Stimulated activated CD4-positive, alpha-beta T cell treated with anti-CD3 and anti-CD28 coated beads, Interleukin-4, amount 100 ng/mL, for 24 hours (primary cell): ENCODE measurements at places on chromosomes 12 and 14.

DNA sequence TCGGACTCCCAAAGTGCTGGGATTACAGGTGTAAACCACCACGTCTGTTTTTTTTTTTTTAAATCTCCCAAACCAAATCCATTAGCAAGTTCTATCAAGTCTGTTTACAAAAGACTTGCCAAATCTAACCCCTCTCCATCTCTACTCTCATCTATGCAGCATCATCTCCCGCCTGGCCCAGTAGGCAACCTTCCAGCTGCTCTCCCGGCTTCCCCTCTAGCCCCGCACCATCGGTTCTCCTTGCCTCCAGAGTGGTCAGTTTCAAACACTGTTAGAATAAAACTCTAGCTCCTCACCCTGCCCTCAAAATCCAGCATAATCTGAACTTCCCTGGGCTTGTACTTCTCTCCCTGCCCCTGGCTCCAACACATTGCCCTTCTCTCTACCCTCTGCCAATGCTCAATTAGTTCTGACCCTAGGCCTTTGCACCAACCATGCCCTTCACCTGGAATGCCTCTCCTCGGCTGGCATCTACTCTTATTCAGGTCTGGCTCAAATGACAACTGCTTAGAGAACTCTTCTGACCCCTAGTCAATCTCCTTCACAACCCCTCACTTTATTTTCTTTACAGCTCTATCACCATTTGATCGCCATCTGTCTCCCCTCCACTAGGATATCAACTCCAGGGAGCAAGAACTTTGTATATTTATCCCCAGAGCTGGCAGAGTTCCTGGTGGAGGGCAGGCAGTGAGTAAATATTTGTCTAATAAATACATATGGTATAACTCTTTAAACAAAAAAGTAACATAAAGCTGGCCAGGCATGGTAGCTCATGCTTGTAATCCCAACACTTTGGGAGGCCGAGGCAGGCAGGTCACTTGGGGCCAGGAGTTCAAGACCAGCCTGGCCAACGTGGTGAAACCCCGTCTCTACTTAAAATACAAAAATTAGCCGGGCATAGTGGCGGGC is 4.9 kb downstream of the WSB2 start:
- no peak for DNase-seq

DNA sequence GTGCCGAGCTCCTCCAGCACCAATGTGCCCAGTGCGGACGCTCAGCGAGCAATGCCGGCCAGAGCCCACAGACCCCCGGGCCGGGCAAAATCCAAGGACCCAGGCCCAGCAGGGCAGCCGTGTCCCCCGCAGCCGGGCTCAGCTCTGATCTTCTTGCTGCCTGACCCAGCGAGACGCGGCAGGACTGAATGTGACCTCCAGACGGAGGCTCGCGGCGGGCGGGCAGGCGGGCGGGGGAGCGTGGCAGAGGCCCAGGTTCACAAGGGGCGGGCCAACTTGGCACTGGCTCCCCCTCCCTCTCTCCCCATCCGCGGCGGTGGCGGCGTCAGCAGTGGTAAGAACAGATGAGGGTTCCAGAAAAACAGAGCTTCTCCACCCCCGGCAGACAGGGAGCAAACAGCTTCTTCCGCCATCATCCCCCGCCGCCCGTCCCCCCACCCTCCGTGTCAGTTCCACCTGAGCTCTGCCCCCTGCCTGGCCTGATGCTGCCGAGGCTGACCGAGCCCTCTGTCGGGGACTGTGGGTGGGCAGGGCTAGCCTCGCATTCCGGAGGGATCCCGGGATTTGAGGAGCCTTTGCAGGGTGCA is 94.3 kb downstream of the RFLNA start:
- DNase-seq, result peak; percentile 63

- DNase-seq, result no peak
Measured at GRCh38 chr12:64890873-64891468, 66.5 kb downstream of the TBC1D30 start.

DNA sequence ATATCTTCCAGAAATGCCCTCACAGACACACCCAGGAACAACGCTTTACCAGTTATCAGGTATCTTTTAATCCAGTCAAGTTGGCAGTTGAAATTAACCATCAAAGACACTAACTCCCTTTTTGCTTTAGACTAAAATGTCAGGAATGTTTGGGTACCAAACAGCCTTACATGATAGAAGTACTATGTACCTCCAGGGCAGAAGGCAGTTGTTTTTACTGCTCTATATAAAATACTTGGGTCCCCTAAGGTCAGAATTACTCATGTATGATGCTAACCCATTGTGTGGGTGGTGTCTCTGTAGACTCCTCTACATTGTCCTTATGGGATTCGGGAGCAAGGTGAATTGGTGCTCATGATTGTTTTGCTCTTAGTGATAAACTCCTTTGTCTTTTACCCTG is 492.5 kb upstream of the FLRT2 start:
- DNase-seq, result no peak

- peak; percentile 50 for DNase-seq
Measured at GRCh38 chr14:53151523-53152183, 1.5 kb downstream of the DDHD1 start.

DNA sequence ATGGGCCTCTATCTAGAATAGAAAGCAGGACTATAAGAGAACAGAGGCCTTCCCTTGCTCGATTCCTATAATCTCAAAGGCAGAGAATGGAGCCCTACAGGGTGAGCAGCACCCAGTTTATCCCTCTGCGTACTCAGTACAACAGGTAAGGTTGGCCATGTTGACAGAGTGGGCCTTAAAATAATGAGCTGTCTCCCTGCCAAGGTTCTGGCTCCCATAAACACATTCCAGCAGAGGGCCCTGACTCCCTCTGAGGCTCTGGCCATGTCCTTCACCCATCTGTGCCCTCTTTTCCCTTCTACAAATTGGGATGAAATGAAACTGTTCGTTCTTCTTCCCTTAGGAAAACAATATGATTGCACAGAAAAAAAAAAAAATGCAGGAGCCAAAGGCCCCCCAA is 16.9 kb upstream of the PNMA1 start:
- no peak for DNase-seq

DNA sequence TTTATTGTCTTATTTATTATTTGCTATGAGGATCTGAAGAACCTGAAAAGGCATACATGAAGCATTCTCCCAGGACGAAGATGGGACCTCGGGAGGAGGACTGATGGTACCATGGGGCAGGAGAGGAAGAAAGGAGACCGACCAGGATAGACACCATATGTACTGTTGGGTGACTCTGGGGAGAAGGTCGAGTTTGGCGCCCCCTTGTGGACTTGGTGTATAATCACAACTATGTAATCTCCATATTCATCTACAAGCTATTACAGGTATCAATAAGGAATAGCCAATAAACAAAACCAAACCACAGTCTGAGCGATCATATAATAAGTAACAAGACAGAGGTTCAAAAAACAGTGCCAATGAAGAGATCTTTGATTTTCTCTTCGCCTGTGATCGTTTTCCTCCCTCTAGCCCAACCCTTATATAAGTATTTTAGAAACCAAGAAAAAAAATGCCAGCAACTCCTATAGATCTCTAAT is 139.1 kb downstream of the SPTSSA start:
- DNase-seq, result peak; percentile 79

GRCh38 chr12:111428081-111428727 is 22.5 kb downstream of the SH2B3 start:
- no peak for DNase-seq

DNA sequence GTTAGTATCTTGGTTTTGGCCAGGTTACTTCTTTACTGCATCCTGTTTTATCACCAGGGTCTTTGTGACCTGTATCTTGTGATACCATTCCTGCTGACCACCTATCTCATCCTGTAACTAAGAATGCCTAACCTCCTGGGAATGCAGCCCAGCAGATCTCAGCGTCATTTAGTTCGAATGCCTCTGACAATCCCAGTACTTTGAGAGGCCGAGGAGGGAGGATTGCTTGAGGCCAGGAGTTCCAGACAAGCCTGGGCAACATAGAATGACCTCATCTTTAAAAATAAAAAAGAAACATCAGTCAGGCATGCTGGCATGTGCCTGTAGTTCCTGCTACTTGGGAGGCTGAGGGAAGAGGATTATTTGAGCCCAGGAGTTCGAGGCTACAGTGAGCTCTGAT is 206.5 kb downstream of the SUDS3 start:
- DNase-seq, result no peak

GRCh38 chr14:97277711-97278110 is 480.5 kb downstream of the VRK1 start:
- no peak for DNase-seq

DNA sequence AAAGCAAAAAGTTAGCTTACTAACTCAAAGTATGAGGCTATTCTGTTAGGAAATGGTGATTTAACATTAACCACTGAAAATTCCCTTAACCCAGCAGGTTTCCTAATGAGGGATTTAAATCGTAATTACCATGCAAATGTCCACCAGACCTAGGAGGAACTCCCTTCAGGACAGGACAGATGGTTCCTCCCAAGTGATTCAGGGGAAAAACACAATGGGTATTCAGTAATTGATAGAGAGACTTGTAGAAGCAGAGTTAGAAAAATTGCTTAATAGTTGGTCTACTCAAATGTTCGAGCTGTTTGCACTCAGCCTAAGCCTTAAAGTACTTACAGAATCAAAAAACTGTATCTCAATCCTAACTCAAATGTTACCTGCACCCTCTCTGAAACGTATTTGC is 21.6 kb downstream of the RERGL start:
- DNase-seq, result no peak

DNA sequence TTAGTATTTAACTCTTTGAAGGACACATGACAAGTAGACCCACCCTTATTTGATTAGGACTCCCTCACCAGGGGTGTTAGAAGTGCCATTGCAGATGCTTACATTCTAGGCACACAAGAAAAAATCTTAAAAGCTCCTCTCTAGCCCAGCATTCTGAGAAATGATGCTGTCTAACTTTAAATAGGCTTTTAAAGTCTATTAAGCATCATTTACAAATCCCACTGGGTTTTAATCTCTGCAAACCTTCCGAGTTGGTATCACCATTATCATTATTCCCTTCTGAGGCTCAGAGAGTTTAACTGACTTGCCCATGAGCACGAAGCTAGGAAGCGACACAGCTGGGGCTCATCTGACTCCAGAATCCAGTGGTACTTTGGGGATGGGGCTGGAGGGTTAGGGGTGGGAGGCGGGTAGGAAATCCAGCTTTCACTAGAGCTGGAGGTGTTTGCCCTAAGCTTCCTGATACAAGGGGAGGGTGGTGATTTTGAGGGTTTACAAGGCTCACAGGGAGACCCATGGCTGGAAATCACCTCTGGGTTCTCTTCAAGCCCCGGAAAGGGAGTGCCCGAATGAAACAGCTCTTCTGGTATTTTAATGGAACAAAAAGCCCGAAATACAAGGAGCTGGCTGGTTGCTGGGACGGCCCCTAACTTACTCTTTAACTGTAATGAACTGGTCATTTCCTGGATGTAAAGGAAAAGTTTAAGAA is 109.2 kb upstream of the FUT8 start:
- no peak for DNase-seq

DNA sequence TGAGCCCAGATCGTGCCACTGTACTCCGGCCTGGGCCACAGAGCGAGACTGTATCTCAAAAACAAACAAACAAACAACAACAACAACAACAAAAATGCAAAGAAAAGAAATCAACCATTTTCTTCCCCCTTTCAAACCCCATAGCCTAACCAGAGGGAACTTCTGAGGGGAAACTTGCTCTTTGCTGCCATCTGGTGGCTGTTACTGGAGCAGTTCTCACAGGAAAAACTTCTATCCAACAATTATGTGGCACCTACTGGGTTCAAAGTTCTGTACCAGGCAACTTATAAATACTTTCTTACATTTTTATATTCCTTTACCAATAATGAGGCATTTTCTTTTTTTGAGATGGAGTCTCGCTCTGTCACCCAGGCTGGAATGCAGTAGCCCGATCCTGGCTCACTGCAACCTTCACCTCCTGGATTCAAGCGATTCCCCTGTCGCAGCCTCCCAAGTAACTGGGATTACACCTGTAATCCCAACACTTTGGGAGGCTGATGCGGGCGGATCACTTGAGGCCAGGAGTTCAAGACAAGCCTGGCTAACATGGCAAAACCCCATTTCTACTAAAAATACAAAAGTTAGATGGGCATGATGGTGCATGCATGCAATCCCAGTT is 50.9 kb upstream of the BICDL1 start:
- DNase-seq, result peak; percentile 78

GRCh38 chr12:24649634-24650033 is 299.3 kb downstream of the BCAT1 start:
- DNase-seq, result no peak

GRCh38 chr14:105198588-105198987 is 17.5 kb upstream of the NUDT14 start:
- no peak for DNase-seq

DNA sequence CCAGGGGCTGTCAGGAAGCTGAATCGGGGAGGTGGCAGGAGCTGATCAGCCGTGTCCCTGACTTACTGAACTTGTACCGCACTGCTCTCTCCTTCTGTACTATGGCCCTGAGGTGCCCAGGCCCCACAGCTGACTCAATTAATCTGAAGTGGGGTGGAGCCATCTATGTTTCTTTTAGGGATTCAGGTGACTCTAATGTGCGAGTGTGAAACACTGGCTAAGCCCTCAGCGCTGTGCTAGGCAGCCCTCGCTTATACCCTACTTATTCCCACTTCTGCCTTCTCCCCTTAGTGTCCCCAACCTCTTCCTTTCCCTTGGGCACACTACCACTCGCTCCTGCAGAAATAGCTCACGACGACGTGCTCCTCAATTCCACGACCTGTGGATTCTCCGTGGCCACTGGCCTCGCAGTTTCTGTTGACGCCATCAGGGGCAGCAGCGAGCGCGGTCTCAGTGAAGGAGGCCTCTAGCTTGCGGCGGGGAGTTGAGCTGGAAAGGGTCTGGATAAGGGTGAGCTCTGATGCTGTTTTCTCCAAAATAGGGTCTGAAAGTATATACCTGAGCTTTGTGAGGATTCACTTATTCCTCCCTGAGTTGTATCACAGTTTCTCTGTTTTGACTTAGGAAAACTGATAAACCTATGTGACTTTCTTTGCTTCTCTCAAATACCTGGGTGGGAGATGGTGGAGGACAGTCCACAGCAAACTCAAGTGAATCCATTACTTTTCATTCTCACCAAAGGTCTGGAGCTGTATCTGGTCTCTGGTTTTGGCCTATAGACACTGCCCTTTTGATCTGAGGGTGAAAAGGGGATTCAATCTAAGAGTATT is 167.6 kb downstream of the SLC41A2 start:
- peak; percentile 46 for DNase-seq

GRCh38 chr12:113387631-113388030 is 16.1 kb downstream of the SDS start:
- no peak for DNase-seq

GRCh38 chr14:84098261-84098660 is 1431.7 kb upstream of the FLRT2 start:
- DNase-seq, result no peak

DNA sequence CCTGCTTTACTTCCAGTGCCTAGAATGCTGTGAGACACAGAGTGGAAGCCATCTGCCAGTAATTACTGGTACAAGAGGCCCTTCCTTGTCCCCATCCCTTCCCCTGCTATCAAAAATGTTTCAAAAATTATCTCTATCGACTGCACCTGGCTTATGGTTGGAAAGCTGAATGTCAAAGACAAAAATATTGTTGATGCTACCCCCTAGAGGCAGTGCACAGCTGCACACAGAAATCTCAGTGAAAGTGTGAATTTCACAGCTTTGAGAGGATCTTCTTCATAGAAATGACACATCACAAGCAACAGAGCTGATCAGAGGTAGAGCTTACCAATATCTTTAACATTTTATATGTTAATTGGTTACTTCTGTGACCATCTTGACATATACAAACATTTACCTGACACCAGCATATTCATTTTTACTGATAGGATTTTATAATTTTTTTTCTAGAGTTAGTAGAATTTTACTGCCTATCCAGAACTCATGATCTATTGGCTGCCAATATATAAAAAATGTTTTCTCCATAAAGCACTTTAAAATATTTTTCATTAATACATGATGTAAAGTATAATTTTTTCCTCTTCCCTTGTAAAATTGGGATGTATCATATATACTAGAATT is 138.0 kb downstream of the AACS start:
- DNase-seq, result no peak

GRCh38 chr12:116595186-116595585 is 36.0 kb downstream of the MAP1LC3B2 start:
- DNase-seq, result no peak
